ENCODE measurements at places on chromosomes 7 and 10. TPM values are rescaled to one million over a fixed set of nuclear protein-coding genes. Genes with fewer than 3 reads are reported as not detected.

Gene PCLO
- not detected for total RNA-seq

Gene SPDYE6
- not detected for total RNA-seq

Gene FAM237B
- not detected for total RNA-seq

Gene MOGAT3
- total RNA-seq = not detected

Gene SLC16A9
- total RNA-seq = 0.23 TPM

Gene ZNF777
- total RNA-seq = 2.7 TPM

Gene ZPBP
- not detected for total RNA-seq

Gene MLXIPL
- not detected for total RNA-seq

Gene LRRD1
- under 0.01 TPM for total RNA-seq

Gene OPALIN
- not detected for total RNA-seq

Measured in smooth muscle cell of the coronary artery (primary cell).